ENCODE measurements at places on chromosomes 16 and 17. TPM values are rescaled to one million over a fixed set of nuclear protein-coding genes. Genes with fewer than 3 reads are reported as not detected.

DNA sequence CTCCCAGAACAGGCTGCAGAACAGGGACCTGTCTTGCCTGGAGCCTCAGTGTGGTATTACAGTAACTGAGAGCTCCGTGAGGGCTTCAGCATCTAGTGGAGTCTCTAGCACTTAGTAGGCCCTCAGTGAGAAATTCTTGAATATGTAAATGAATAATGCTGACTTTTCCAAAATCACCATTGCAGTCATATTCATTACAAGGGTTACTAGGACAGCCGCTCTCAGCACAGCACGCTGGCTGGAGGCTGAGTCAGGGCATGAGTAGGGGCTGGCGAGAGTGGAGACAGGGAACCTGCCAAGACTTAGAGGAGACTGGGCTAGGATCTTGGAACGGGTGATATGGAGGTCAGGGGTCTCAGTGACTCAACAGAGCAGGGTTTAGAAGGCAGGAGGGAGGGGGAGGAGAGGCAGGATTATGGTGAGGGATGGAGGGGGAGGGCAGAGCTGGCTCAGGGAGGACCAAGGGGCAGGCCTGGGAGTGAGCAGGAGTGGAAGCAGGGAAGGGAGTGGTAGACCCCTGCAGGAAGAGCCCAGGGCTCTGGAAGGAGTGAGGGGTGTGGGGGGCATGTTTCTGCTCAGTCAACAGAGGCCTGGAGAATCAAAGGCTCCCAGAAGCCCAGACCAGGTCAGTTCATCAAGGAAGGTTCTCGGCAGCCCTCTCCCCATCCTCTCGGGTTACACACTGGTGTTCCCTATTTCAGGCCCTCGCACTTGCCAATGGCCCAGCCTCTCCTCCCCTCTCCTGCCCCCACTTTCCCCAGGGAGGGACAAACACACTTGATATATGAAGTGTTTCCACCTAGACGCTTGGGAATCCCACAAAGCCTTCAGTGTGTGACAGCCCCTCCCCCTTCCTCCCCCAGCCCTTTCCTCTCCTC, 42.3 kb downstream of the FZD2 start:
- peak; percentile 5 for DNase-seq

DNA sequence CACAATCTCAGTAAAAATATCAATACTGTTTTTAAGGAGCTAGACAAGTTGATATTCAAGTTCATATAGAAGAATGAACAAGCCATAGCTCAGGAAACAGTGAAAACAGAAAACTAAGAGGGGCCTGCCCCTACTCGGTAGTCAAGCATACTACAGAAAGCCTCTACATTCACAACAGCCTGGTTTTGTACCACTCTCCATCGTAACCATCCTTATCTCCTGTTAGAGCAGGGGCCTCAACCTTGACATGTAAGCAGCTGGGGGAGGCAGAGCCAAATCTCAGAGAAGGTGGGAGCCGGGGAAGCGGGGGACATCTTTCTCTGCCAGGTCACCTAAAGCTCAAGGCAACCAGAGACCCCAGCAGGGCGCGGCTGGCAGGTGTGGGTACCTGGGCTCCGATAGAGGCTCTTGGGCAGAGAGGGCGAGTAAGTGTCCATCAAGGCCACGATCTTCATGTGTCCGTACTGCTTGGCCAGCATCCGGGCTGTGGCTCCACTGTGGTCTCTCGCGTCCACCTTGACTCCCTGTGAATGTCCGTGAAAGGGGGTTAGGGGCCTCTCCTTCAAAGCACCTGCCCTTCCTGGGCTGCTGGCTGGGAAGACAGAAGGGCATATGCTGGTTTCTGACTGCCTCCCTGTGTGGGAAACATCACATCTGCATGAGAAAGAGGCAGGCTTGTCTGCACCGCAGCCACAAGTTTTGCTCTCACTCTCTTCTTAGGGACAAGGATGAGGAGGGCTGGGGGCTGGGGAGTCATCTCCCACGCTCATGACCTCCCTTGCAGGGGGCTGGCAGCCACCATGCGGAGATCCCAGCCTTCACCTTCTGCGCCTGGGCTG, 20.2 kb downstream of the ANKS3 start:
- no peak for DNase-seq

GRCh38 chr16:58022601-58023371, 2.8 kb upstream of the MMP15 start:
- DNase-seq = peak; percentile 97

- no peak for DNase-seq
Observed at GRCh38 chr17:66775881-66776400, 59.0 kb upstream of the CACNG5 start.

- no peak for DNase-seq
Observed at GRCh38 chr17:65441053-65441605, 120.3 kb downstream of the AXIN2 start.

The DCAF7 gene
- 39.5 TPM for total RNA-seq

The CNGB1 gene
- 0.13 TPM for total RNA-seq

The KRTAP4-9 gene
- not detected for total RNA-seq

All from thyroid gland (tissue), 4 donors.